Activated naive CD4-positive, alpha-beta T cell (primary cell): ENCODE measurements at places on chromosomes 2 and 18.
A peak's percentile ranks its signal among the peaks of the same experiment; 100 is the strongest.

DNA sequence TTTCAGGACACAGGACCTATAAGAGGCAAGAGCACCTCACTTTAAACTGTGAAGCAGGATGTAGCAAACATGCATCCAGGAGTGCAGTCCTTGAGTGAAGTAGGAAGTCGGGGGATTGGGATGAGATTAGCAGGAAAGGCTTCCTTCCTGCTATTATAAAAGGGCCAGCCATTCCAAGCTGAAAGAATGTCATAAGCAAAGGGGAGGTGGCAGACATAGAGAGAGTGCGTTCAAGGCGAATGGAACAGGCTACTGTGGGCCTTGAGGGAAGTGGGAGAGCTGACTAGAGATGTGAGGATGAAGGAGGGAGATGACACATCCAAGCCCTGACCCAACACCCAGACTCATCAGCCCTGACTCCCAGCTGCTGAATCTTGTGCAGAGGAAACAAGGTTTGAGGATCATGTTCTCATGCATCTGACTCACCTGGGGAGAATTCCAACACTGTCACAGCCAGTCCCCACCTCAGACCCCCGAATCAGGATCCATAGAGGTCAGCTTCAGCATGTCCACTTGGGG is 63.9 kb downstream of the GYPC start:
- no peak for DNase-seq

GRCh38 chr18:77068321-77069312 is 64.0 kb downstream of the MBP start:
- peak; percentile 14 for DNase-seq

DNA sequence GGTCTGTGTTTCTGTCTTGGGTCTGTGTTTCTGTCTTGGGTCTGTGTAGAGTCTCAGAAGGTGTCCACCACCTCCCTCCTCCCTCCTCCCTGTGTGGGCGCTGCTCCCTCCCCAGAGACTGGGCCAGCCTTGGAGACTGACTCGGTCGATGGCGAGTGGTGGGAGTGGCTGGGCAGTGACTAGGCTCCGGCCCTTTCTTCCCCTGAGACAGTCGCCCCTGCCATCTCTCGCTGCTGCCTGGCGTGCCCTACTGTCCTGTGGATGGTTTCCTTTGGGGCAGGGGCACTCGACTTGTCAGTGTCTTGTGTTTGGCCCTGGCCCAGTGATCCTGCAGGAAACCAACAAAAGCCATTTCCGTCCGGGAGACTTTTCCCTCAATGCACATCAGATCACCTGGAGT is 215.8 kb downstream of the NDUFA10 start:
- no peak for DNase-seq

GRCh38 chr2:237128026-237128703 is 42.5 kb downstream of the COPS8 start:
- no peak for DNase-seq

DNA sequence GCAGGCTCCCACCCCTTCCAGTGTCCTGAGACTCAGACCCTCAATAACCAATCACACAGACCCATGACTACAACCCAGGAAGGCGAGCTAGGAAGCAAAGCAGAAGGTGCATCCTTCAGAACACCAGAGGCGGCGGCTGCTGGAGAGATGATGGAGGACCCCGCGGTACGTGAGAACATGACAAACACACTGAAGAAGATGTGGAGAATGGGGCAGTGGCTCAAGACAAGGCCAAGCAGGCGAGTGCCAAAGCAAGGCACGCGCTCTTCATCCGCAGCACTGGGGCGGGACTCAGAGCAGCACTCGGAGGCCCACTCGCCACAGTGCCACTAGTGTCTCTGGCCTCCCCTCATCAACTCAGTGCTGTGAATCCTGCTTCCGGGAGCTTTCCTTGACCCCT is 13.7 kb downstream of the ERFE start:
- no peak for DNase-seq

DNA sequence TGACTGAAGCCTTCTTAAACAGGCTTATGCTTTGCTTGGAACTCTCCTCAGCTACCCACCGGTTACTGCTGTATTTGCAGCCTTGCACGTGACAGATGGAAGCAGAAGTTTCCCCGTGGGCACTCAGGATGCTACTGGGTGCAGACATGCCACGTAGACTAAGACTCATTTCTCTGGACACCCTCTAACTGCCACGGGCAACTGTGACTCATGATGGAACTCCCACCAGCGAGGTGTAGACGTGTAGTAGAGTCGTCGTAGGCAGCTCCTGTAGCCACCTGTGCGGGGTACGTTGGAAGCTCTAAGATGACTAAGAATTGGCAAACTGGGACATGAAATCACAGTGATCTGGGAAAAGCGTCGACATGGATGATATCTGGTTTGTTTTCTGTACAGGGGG is 27.5 kb downstream of the TSHZ1 start:
- no peak for DNase-seq

GRCh38 chr2:188207554-188207953 is 84.1 kb upstream of the GULP1 start:
- DNase-seq, result no peak

DNA sequence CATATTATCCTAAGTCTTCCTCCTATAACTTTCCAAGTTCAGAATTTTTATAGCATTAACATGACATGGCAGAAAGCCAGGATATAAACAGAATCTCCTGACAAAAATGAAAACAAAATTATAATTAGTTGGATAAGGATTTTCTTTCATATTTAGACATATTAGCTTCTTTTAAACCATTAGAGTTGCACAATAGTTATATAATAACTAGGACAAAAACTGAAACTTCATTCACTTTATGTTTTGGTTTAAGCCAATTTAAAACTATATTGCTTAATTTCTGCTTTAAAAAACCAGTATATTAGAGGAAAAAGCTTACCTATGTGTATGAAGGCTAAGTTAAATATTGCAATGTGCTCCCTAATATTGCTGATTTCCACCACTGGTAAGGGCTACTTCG is 254.8 kb downstream of the GPD2 start:
- no peak for DNase-seq

GRCh38 chr2:26934985-26935384 is 35.5 kb upstream of the MAPRE3 start:
- no peak for DNase-seq

GRCh38 chr18:24683925-24684324 is 223.5 kb downstream of the HRH4 start:
- no peak for DNase-seq

GRCh38 chr2:69089266-69089665 is 76.3 kb downstream of the ANTXR1 start:
- no peak for DNase-seq

DNA sequence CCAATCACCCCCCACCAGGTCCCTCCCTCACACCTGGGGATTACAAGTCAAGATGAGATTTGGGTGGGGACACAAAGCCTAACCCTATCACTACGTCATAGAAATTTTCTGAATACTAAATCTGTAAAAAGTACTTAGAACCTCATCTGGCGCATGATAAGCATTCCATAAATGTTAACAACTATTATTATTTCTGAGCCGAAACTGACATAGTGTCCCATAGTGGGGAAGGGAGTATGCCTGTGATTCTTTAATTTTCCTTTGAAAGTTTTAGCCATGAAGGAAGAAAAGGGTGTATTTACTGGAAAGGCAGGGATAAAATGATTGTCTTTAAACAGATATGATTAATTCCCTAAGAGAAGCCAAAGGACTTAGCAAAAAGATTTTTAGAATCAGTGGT is 71.4 kb downstream of the FHOD3 start:
- no peak for DNase-seq

DNA sequence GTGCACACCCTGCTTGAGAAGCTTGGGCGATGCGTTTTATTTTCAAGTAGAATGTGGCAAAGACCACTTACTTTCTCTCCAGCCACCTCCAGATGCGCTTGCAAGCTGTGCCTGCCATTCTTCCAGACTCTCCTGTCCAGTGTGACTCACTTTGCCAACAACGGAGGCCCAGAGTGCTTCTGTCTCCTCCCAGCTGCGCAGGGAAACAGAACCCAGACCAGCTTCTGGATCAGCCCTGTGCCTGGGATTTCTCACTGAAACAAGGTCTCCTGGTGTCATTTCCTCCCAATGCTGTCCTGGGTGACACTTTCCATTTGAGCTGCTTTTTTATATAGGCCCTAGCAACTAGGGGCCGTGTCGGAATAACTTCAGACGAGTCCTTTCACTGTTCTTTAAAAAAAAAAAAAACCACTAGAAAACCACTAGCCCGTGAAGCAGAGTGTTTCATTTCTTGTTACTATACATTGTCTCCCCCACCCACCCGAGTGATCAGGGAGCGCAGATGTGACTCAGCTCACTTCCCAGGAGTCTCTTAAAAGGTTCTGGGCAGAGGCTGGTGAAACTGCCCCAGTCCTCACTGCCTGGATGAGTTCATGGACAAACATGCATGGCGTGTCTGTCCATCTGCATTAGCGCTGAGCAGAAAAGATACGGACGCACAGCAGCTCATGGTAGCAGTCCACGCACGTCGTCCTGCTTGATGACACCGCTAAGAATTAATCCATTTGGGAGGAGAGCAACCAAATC is 25.3 kb upstream of the RPL31 start:
- no peak for DNase-seq

DNA sequence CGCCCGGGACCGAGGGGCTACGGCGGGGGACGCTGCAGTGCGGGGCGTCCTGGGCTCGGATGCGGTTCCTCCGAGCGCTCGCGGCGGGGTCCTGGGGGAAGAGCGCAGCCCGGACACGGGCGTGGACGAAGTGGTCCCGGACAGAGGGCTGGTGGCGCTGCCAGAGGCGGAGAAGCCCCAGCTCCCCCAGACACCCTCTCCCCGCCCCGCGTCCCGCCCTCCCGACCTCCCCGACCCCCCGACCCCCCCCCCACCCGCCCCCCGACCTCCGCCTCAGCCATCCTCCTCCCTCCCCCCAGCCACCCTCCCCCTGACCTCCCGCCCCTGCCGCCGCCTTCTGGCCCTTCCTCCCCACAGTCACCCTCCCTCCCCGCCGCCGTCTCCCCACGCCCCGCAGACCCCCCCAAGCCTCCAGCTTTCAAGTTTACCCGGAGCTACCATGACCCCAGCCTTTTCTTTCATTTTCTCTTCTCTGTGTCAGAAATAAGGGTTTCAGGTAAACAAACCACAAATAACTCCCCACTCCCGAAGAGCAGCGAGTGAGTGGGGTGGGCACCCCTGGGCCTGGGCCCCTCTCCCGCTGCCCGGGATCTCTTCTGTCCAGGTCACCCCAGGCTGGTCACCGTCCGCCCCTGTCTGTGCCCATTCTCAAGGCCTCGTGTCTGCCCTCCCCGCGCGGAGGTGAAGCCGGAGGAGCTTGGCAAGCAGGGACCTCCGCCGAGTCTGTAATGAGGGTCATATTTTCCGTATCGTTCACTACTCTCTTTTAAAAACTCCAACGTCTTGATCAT is 5.1 kb downstream of the NFATC1 start:
- no peak for DNase-seq

- no peak for DNase-seq
Measured at GRCh38 chr2:197216361-197216979, 94.1 kb downstream of the ANKRD44 start.

DNA sequence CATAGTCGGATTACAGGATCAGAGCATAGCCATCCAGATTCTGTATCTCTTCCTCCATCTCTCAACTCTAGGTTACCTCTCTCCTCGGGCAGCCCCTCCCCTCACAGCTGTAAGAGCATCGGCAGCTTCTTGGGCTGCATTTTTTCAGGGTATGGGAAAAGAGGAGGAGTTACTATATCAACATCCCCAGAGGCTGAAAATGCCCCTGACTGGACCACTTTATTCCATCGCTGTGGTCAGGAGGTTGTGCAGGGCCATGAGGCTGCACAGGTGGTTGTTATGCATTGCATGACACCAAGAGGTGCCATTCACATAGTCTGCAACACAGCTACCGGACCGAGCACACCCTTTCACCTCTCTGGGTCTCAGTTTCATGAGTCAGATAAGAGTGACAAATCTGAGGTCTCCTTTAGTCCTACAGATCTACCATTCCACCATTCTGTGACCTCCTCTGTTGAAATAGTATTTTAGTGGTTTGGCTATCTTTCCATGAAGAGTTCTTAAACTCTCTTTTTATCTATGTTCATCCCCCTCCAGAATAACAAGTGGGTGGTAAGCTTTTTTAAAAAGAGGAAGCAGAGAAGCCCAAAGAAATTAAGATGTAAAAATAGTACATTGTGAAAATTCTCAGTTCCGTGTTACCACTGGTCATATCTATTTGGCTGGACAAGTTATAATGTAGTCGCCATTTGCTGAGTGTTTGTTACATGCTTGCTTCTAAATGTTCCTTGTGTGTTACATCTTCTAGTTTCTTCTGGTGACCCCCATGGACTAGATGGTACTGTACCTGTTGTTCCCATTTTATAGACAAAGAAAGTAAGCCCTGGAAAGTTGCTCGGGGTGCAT is 56.6 kb upstream of the SLC1A4 start:
- no peak for DNase-seq

- DNase-seq, result no peak
Measured at GRCh38 chr2:224885836-224886547, 156.3 kb downstream of the DOCK10 start.

GRCh38 chr18:78893281-78894032 is 86.2 kb upstream of the SALL3 start:
- DNase-seq, result no peak

DNA sequence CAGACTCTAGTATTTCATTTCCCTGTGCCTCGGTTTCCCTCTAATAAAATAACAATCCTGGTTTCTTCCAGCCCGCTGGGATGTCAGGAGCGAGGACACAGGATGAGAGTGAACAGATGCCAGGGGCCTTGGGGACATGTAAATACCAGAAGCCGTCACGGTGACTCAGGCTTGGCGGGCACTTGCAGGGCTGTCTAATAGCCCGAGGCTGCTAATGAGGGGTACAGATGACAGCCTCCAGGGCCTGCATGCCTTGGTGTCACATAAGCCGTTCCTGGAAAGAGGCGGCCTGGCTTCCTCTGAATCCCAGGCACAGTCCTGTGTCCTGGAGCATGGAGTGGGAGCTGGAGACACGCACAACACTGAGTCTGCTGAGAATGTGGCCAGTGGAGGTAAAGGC is 28.2 kb downstream of the HS1BP3 start:
- DNase-seq, result no peak

DNA sequence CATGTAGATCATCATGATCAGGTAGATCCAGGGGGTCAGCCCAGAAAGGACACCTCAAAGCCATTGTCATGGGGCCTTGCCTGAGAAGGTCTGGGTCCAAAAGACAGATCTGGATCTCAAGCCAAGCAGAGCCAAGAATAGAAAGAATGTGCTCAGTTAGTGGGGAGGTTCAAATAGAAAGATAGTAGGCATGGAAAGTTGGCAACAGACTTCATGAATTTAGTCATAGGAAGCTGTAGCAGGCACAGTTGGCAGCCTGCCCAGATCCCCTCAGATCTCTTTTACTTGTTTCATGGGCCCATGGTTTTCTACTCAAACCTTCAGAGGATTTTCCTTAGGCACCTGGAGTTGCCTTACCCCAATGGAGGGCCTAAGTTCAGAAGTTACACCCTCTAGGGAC is 767.0 kb downstream of the SLC4A3 start:
- no peak for DNase-seq

GRCh38 chr2:10150436-10150835 is 27.9 kb downstream of the RRM2 start:
- DNase-seq, result no peak

DNA sequence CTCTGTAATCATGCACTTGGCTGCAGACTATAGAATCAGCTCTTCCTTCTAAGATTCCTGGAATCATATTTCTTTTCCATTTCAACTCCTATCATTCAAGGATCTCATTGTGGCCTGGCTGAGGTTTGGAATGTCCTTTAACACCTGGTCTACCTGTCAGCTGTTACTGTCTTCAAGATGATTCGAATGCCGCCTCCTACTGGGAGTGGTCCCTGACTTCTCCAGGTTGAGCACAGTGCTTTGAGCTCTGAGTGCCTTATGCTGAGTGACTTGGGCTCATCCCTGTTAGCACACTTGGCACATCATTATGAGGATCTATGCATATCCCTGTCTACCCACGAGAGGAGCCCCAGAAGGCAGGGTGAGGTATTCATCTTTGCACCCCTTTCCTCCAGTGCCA is 87.6 kb downstream of the MARCHF4 start:
- DNase-seq, result no peak

GRCh38 chr2:128299628-128300027 is 19.0 kb downstream of the HS6ST1 start:
- DNase-seq, result no peak
